ENCODE measurements at places on chromosomes 6 and 20.
A peak's percentile ranks its signal among the peaks of the same experiment; 100 is the strongest.

- no peak for DNase-seq
Measured at GRCh38 chr20:58905236-58905635, 52.7 kb downstream of the GNAS start.

- no peak for DNase-seq
Measured at GRCh38 chr20:16844406-16844805, 96.2 kb downstream of the OTOR start.

GRCh38 chr20:19435821-19436220 lies 223.4 kb downstream of the SLC24A3 start:
- no peak for DNase-seq

- DNase-seq: no peak
Measured at GRCh38 chr6:52390361-52390727, 28.4 kb downstream of the PAQR8 start.

DNA sequence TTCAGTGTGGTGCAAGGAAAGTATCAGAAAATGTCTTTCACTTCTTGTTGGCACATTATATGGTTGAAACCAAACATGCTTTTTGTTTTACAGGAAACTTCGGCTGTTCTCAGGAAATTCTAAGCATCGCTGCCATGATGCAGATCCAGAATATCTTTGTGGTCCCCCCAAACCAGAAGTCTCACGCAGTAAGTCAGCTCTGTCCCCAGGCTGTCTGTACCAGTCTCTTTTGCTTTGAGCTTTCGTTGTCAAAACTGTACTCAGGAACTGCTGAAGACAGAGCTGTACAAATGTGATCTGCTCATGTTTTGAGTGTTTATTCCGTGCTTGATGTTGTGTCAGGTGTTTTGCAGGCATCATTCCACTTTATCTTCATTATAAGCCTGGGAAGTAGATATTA lies 59.6 kb downstream of the DHX35 start:
- no peak for DNase-seq

DNA sequence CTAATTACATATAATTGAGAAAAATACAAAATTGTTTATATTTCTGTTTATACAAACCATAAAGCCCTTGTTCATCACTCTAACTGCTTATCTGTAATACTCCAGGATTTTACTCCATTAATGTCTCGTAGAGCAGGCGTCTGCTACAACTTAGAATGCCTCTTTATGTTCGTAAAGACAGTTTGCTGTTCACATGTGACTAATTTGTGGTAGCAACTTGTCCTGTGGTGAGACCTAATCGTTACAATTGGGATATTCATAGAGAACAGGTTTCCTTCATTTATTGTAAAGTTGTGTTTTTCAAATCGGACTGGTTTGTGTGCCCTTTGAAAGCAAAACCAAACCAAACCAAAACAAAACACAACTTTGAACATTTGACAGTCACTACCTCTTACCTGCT lies 149.7 kb downstream of the ASCC3 start:
- no peak for DNase-seq

DNA sequence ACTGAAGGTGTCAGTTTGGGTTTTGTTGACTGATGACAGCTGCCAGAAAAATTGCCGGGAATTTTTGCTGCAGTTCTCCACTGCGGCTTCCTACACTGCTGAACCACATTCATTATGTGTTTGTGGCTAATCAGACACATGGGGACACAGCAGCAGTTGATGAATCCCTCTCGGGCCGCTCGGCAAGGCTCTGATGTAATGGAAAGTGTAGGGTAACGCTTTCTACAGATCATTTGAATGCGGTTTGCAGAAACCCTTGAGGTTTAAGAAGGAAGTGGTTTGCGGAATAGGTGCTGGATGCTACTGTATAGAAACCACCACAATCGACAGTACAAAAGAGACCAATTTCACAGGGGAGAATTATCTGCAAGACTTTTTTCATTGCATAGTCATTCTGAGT lies 138.7 kb upstream of the SASH1 start:
- DNase-seq: peak; percentile 40

DNA sequence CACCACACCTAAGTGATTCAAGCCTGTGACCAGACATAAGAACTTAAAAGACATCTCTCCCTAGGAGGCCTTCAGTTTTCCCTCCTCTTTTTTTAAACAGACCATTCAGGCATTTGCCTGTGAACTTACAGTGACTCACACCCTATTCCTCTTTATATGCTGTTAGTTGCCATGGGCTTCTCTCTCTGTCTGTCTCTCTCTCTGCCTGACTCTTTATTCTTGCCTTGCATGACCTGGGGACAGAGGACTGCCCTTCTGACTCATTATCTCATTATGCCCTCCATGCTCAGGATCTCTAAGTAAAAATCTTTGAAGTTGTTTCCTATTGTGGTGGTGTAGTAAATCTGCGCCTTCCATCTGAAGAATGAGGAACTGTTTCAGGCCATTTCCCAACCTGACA lies 442.2 kb upstream of the MAN1A1 start:
- DNase-seq: no peak

DNA sequence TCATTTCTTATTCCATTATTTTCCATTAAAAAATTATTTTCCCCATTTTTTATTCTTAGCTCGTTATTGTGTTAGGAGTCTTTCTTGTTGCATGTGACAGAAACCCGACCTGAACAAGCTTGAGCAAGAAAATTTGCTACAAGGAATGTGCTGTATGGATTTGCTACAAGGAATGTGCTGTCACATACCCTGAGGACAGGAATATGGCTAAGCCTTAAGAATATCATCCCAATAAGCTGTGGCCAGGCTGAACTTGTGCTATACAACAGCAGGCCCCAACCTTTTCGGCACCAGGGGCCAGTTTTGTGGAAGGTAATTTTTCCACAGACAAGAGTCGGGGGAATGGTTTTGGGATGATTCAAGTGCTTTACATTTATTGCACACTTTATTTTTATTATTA lies 114.0 kb downstream of the TRMT11 start:
- DNase-seq: no peak

DNA sequence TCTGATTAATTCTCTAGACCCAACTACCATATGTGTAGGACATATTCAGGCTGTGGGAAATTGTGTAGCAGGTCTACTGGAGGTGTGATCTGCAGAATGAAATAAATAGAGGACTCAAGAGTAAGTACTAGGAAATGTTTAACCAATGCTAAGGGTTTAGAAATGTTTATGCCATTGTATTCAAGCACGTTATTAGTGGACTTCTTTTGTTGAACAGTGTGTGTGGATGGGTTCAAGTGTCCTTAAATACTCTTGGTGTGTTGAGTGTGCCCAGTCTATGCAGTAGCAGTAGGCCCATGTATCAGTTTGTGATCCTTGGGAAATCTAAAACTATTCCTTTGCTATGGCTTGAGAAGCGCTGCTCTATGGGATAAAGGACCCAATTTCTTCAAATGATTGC lies 112.1 kb downstream of the FARS2 start:
- DNase-seq: no peak

- DNase-seq: no peak
Measured at GRCh38 chr6:161011492-161012480, 20.2 kb downstream of the MAP3K4 start.

DNA sequence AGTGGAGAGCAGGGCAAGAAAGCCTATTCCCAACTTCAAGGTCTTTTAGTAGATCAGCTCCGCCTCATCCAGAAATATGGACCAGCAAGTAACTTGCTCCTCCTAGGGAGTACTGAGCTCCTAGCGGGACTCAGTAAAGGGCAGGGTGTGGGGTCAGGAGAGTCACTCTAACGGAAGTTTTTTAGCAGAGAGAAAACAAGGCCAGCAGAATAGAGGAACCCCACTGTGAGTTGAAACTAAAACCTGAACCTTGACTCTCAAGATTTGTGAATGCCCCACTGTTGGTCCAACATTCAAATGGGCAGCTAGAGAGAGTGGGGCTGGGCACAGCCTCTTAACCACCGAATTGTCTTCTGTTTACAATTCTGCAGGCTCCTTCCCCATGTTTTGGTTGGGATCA lies 244.8 kb downstream of the FARS2 start:
- DNase-seq: no peak

GRCh38 chr6:15255481-15255880 lies 9.6 kb downstream of the JARID2 start:
- no peak for DNase-seq

DNA sequence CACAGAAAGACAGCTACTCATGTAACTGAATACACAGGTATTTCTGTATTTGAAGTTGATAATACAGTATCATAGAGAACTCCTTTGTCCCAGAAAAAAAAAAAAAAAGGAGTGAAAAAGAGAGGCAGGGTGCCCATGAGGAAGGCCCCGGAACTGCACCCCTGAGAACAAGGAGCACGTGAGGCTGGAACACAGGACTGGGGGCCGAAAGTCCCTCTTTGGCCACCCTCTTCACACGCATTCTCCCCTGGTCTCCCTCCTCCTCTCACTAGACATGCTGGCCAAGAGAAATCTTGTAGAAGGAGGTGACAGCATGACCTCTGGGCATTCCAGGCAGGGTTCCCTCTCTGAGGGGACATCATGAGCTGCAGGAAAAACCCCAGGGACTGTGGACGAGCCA lies 62.7 kb upstream of the TRAF3IP2 start:
- DNase-seq: no peak

DNA sequence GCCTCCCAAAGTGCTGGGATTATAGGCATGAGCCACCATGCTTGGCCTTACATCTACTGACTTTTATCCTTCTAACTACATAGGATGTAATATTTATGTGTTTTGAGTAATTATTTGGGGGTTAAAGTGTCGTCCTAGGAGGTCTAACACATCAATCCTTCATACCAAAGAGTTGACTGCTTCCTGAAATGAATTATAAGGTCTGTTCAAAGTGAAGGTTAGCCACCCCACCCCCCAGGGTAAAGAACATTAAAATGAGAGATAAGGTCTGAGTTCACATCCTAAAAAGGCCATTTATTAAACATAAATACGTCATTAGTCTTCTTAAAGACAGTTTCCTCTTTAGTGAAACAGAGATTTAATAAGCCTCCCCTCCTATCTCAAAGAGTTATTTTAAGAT lies 33.8 kb downstream of the TNFAIP3 start:
- no peak for DNase-seq

GRCh38 chr6:144920391-144920961 lies 635.3 kb downstream of the UTRN start:
- DNase-seq: no peak

GRCh38 chr6:168660400-168660945 lies 219.5 kb downstream of the SMOC2 start:
- no peak for DNase-seq

- no peak for DNase-seq
Measured at GRCh38 chr20:23407781-23408464, 13.4 kb downstream of the NAPB start.

- no peak for DNase-seq
Measured at GRCh38 chr20:3172126-3172932, 1.0 kb downstream of the LZTS3 start.

- DNase-seq: no peak
Measured at GRCh38 chr6:130625825-130626527, 201.2 kb upstream of the SMLR1 start.

- no peak for DNase-seq
Measured at GRCh38 chr20:59697068-59697467, 92.7 kb downstream of the PHACTR3 start.

- DNase-seq: no peak
Measured at GRCh38 chr6:159713984-159714383, 13.3 kb upstream of the WTAP start.

GRCh38 chr6:38713812-38714211 lies 1.3 kb upstream of the DNAH8 start:
- peak; percentile 41 for DNase-seq

- DNase-seq: no peak
Measured at GRCh38 chr6:31639449-31639861, 13.0 kb downstream of the BAG6 start.

- no peak for DNase-seq
Measured at GRCh38 chr6:153251326-153251725, 120.2 kb upstream of the RGS17 start.

DNA sequence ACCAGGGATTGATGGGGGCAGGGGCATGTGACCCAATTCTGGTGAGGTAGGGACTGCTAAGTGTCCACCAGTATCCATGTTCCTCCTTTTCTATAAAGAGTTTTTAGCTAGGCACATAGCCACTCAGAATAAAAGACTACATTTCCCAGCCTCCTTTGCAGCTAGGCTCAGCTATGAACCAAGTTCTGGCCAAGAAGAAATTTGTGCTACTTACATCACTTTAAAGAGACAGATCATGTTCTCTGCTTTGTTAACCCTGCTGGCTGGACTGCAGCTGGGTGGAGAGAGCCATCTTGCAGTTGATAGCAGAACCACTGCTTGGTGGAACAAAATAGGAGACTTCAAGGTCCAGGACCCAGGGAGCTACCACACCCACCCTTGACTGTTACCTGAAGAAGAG lies 5.3 kb upstream of the CCM2L start:
- DNase-seq: no peak

- no peak for DNase-seq
Measured at GRCh38 chr6:33105916-33106871, 30.4 kb downstream of the HLA-DPB1 start.

DNA sequence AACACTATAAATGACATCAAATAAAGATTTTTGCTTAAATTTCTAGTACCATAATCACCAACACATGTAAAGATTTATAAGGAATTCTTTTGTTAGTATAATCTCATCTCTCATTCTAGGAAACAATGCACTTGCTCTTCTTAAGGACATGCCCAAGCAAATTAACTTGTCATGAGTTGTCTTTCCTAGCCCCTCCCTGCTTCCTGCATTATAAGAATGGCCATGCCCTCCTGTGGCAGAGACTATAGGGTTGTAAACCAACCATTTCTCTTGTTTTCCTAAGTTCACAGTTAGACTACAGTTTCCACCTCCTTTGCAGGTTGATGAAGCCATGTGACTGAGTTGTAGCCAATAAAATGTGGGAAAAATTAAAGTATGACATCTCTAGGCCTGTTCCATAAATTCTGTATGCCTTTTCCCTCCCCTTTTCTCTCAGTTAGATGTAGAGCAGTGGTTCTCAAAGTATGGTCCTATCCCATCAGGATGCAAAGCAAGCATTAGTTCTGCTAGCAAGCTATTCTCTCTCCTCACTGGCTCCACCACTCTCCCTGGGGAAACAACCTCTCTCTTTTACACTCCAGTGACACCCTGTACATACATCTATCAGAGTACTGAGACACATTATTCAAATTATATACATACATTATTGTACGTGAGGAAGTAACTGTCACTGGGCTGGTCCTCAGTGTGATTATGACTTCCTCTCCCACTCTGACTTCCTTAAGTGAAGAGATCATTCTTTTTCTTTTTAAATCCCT lies 295.0 kb downstream of the PKHD1 start:
- DNase-seq: no peak
